WTC11 (cell line): ENCODE measurements at places on chromosomes 5 and 9. TPM values are rescaled to one million over a fixed set of nuclear protein-coding genes. Genes with fewer than 3 reads are reported as not detected.

The DMGDH gene
- total RNA-seq, result 0.21 to 0.37 TPM (median 0.35 TPM) in 3 replicates

The STKLD1 gene
- 0.94 to 1.6 TPM (median 0.98 TPM) in 3 replicates for total RNA-seq

The HMMR gene
- total RNA-seq, result 69.1 to 78.5 TPM (median 73.3 TPM) in 3 replicates

- H3K4me3 ChIP-seq, result no peak overlapping the region
- no peak for DNase-seq
- peaks cover 25% of the 10 kb centered on the region for H3K36me3 ChIP-seq
These were observed 84.5 kb downstream of the UBAP2 start for GRCh38 chr9:33964086-33964768.

DNA sequence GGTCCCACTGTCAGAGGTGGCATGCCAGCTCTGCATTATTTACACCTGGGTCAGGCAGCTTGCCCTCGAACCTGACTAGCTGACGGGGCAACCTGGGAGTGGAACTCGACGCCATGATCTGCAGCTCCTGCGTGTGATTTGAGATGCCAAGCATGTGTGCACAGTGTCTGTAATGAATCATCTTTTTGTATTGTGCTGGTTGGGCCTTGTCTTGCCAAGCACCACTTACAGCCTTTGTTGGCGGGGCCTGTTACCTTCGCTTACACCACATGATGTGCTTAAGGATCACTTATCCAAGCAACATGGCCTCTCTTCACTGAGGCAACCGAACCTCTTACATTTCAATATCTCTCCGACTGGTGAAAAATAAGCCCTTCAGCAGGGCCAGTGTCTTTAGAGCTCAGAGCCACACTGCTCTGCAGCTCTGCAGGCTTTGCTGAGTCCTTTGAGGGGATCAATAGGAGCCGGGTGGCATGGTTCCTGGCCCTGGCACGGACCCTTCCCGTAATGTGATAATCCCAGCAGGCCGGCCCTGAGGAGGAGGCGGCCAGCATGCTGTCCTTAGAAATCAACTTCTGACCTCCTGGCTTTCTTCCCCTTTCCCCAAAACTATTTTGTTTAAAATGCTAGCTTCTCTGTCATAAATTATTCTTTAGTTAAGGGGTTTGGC is 297.7 kb upstream of the CD180 start:
- peaks cover 3% of the 10 kb centered on the region for H3K4me1 ChIP-seq

GRCh38 chr5:63655043-63655442 is 307.2 kb downstream of the HTR1A start:
- no peak for DNase-seq
- no peaks in the 10 kb centered on the region for H3K36me3 ChIP-seq
- no peaks in the 10 kb centered on the region for H3K27me3 ChIP-seq
- no peak overlapping the region for H3K4me3 ChIP-seq
